Stimulated activated CD8-positive, alpha-beta memory T cell treated with anti-CD3 and anti-CD28 coated beads, Interleukin-2, amount 100 ng/mL, for 1 hour (primary cell): ENCODE measurements at places on chromosomes 16 and 17.

- DNase-seq = no peak
These were observed 13.5 kb downstream of the GALNS start for GRCh38 chr16:88843256-88843655.

- no peak for DNase-seq
These were observed 5.8 kb downstream of the PPY start for GRCh38 chr17:43936434-43936833.

DNA sequence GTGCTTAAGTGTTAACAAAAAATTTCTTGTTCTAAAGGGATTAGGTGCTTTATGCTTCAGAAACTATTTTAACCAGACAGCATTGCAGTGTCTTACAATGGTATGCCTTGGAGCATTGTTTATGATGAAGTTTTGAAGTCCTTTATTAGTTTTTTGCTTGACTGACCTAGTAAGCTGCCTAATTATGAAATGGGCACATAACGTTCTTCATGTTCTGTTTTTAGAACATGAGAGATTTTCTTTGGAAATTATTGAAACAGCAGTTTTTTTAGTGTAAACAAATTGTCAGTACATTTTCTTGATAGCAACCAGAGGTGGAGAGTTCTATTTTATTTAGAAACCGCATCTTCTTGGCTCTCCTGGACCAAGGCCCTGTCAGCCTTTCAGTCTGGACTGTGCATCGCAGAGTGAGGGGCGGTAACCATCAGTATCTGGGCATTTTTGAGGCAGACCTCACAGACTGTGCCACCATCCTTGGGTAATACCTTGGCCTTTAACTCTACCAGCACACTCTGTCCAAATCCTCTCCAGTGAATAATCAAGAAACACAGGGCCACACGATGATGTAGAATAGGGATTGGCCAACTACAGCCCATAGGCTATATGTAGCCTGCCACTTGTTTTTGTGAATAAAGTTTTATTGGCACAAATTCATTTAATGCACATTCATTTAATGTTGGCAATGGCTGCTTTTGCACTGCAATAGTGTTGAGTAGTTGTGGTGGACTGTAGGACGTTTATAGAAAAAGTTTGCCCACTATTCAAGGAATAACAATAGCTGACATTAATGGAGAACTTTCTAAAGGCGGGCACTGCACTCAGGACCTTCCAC lies 81.1 kb downstream of the VPS35L start:
- DNase-seq = no peak

DNA sequence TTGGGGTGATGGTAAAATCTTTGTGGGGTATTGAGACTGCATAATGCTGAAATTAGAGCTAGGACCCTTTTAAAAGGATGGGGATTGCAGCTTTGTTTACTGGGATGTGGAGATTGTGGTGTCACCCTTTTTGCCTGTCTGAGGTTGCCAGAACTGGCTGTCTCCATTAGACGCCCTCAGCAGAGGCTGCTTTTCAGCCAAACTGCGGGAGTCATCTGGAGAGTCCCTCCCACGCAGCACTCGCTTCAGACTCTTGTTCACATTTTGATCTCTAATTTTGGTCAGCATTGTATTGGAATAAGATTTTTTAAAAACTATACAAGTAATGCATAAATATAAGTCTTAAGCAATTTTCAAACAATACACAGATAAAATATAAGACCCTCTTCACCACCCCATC lies 27.9 kb upstream of the JPT2 start:
- DNase-seq = no peak

DNA sequence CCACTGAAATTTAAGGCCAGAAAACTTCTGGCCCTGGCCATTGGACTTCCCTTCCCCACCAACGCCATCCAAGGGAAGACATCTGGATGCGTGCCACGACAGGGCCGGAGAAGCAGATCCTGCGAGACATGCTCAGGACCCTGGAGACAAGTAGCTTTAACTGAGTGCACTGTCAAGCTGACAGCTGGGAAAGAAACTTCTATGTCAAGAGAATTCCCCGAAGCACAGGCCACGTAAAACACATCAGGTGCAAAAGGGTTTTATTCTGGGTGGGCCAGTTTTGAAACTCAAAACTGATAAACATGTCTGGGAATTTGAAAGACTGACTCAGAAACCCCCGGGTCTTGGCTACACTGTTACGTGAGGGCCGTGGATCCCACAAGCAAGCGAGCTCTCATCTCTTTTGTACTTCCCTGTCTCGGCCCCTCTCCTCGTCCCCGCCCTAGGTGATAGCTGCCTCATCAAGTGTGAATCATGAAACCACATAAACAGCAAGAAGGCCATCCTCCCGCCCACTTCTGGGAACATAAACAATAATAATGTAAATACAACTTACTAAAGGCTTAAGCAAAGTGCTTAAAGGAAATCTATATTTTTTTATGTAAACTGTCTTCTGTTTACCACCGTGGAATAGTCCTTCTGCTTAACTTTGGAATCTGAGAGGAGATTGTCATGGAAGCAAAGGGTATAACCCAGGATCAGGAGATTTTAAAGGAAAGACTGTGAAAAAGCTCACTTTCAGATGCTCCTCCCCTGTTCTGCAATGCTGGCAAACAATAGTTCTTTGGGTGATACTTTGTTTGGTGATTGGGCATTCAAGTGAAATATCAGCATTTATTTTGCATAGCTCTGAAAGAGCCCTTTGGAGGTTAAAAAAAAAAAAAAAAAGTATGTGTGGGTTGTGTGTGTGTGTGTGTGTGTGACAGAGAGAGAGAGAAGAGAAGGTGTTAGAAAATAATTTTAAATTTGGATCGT lies 406.0 kb upstream of the MAF start:
- no peak for DNase-seq

DNA sequence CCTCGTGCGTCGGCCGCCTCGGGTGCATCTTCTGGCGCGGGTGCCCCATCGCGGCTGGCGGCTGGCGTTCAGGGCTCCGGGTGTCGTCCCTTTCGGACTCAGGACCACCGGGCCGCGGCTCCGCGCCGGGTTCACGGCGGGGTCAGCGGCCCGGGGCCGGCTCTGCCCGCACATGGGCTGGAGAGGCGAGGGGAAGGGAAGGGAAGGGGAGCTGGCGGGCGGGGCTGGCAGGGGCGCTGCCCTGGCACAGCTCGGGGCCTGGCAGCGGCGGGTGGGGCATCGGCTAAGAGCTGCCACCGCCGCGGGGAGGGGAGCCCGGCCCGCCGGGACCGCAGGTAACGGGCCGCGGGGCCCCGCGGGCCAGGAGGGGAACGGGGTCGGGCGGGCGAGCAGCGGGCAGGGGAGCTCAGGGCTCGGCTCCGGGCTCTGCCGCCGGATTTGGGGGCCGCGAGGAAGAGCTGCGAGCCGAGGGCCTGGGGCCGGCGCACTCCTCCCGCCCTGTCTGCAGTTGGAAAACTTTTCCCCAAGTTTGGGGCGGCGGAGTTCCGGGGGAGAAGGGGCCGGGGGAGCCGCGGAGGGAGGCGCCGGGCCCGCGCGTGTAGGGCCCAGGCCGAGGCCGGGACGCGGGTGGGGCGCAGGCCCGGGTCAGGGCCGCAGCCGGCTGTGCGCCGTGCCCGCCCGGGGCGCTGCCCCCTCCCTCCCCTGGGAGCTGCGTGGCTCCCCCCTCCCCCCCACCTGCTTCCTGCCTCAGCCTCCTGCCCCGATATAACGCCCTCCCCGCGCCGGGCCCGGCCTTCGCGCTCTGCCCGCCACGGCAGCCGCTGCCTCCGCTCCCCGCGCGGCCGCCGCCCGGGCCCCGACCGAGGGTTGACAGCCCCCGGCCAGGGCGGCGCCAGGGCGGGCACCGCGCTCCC lies 646 bp downstream of the HIC1 start:
- DNase-seq = no peak

DNA sequence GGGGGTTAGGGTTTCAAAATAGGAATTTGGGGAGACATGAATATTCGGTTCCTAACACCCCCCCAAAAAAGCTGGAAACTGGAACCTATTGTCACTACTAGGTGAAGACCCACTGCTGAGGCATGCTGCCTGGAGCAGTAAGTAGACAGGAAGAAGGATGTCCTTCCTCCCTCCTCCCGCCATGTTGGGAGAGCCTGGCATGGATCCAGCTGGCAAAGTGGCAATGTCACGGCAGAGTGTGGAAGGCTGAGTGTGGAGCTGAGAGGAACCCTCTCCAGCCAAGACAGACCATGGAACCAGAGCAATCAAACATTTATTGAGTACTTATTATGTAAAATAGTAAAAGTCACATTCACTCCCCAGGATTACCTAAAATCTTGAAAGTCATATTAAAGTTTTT lies 49.0 kb downstream of the CCDC182 start:
- DNase-seq = no peak

DNA sequence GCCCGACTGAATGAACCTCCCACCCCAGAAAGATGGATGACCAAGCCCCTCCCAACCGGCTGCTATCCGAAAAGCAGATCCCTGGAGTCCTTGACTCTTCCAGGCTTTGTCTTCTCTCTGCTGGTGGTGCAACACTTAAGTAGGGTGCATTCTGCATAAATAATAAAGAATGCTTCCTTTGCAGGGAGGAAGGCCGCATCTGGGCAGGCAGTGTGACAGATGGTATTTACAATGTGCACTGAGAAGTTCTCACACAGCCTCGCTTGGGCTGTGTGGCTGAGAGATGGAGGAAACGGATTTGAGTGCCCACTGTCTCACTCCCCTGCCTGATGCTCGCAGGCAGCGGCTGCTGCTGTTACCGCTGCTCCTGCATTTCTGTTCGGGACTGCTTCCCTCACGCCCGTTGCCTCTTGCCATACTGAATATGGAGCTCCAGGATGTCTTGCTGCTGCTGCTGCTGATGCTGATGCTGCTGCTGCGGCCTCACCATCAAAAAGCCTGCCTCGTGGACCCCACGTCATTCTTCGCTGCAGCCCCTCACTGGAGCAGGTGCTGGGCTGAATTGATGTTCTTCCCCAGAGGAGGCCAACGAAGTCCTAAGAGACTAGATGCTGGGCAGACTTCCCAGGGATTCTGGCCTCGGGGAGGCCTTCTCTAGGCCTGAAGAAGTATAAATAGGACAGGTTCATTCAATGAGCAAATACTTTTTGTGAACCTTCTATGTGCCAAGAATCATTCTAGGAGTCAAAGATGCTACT lies 7.1 kb upstream of the RHBDL3 start:
- no peak for DNase-seq

- DNase-seq = no peak
These were observed 9.2 kb upstream of the TVP23A start for GRCh38 chr16:10827691-10828341.

- no peak for DNase-seq
These were observed 26.8 kb upstream of the PRKCA start for GRCh38 chr17:66275651-66276050.

DNA sequence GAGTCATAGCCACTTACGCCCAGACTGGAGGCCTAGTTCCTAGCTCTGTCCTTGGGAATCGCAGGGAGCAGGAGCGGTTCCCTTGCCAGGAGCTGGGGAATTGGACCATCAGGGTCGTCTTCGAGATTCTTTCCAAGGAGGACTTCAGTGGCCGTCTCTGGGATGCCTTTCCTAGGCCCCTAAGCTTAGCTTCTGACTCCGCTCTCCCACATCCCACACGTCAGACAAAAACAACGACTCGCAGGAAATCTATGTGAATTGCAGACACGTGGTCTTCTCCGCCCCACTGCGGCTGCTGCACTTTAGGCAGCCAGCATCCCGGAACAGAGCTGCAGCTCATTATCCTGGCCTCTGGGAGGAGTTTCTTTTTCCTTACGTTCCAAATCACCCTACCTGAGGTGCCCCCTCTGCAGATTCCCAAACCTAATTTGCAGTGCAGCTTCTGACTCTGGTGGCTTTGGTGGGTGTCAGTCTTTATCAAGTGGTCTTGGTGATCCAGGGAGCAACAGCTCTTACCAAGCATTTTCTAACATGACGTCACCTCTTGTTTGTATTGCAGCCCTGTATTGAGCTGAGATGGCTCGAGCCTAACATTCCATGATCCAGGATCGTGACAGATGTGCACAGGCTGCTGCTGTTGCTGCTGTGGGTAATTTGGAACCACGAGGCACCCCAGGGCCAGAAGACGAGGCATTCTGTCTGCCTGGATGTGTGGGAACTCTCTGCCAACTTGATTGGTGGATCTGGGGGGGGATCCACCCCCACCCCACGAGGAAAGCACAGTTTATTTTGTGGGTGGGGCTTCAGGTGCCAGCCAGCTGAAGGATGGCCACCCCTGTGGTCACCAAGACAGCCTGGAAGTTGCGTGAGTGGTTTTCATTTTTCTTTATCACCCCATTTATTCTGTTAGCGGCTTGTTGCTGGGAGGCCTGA lies 1.1 kb downstream of the KATNB1 start:
- DNase-seq = no peak

DNA sequence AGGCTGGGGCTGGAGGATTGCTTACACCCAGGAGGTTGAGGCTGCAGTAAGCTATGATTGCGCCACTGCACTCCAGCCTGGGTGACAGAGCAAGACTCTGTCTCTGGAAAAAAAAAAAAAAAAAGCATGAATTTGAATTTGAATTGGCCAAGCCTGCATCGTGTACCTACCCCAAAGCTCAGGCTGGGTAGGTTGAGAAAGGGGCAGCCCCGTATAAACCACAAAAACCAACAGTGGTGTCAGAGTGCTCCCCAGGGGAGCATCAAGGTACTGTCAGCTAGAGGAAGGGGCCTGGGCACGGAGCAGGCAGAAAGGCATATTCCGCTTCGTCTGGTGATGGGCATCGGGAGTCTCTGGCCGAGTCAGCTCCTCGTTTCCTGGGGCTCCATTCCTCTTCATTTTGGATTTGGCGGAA lies 40.9 kb downstream of the RAP1GAP2 start:
- no peak for DNase-seq

- DNase-seq = no peak
These were observed 14.2 kb upstream of the SLC6A2 start for GRCh38 chr16:55641430-55642056.

DNA sequence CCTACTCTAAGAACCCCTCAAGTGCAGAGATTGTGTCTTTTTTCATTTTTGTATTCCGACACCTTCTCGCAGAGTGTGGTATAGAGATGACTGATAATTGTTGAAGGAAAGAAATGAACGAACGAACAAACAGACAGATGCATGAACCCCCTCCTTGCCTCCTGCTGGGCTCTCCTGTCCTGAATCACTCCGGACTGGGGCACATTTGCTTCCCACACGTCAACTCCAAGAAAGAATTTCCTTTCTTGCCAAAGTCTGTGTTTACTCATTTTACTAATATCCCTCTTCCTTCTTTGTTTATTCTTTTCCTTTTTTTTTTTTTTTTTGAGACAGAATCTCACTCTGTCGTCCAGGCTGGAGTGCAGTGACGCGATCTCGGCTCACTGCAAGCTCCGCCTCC lies 37.5 kb upstream of the BHLHA9 start:
- DNase-seq = no peak

DNA sequence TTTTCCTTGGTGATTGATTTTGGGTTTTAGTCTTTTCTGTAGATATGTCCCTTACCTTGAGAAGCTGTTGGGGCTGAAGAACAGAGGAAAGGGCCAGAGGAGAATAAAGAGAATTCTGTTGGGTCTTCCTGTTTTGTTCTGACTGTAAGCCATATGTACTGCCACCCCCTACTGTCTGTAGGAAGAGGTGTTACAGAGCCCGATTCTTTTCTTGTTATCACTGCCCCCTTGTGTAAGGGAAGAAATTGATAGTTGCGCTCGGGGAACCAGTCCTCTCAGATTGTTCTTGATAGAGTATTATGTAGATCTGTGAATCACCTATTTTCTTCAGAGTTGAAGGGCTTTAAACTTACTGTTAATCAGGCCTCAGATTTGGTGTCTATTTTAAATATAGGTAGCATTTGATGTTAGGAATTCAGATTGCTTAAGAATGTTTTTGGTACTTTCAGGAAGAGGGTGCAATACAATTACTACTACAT lies 2.4 kb downstream of the TANC2 start:
- DNase-seq = peak; percentile 7
